ENCODE measurements at places on chromosomes 4 and X.

GRCh38 chr4:138925495-138925894, 90.1 kb upstream of the NOCT start:
- DNase-seq, result no peak

GRCh38 chr4:166128403-166128802, 255.4 kb downstream of the TLL1 start:
- no peak for DNase-seq

- DNase-seq, result no peak
Observed at GRCh38 chrX:1076871-1077651, 135.4 kb downstream of the CRLF2 start.

- DNase-seq, result no peak
Observed at GRCh38 chrX:25198891-25199290, 183.1 kb upstream of the ARX start.

DNA sequence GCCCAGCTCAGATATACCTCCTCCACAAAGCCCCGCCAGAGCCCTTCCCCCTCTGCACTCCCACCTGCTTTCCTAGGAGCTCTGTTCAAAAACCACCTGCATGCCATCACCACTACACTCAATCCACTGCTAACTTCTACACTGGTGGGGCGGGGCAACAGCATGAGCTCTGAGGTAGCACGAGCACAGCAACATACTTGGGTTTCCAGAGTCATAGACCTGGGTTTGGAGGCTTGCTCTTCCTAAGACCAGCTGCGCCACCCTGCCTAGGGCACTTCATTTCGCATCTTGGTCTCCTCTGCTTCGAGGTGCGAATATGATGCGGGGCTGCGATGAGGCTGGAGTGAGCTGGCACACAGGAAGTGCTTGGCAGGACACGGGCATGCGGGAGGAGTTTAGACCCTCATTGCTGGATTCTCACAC, 3.6 kb downstream of the SASH3 start:
- no peak for DNase-seq

Data from activated naive CD8-positive, alpha-beta T cell treated with anti-CD3 and anti-CD28 coated beads, Interleukin-2, amount 10 ng/mL, durations not matched to agents 7 days and 5 days (primary cell).